ENCODE measurements at places on chromosomes 7 and 10.
A peak's percentile ranks its signal among the peaks of the same experiment; 100 is the strongest.

- DNase-seq: peak; percentile 21
These were observed 66.2 kb downstream of the FAM241B start for GRCh38 chr10:69696073-69696731.

- no peak for DNase-seq
These were observed 13.2 kb upstream of the CAMK2B start for GRCh38 chr7:44338600-44338999.

GRCh38 chr7:20438248-20438647 lies 107.5 kb downstream of the ITGB8 start:
- no peak for DNase-seq

GRCh38 chr10:122379537-122379936 lies 5.0 kb downstream of the PLEKHA1 start:
- DNase-seq: no peak

GRCh38 chr7:138025215-138026186 lies 23.6 kb upstream of the CREB3L2 start:
- no peak for DNase-seq

GRCh38 chr7:608361-608760 lies 88.7 kb upstream of the PDGFA start:
- no peak for DNase-seq

DNA sequence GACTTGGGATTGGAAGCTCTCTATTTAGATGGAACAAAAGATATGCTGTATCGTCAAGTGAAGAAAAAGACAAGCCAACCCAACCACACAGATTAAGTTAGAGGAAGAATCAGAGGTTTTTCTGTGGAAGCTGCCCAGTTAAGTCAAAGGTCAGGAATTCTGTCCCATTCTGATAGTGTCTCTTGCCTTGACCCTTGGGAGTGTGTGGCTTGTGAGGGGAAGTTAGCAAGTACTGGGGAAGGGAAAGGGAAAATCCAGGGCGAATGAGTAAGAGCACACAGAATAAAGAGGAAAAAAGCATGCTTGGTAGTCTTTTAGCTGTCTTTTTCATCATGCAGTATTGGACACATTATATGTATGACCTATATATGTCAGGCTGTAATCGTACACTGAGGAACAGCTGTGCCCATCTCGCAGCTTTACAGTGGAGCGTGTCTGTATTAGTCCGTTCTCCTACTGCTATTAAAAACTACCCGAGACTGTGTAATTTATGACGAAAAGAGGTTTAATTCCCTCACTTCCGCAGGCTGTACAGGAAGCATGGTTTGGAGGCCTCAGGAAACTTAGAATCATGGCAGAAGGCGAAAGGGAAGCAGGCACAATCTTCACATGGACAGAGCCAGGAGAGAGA lies 197.2 kb downstream of the GALNT17 start:
- DNase-seq: no peak
